ENCODE measurements at places on chromosomes 6 and 20.

DNA sequence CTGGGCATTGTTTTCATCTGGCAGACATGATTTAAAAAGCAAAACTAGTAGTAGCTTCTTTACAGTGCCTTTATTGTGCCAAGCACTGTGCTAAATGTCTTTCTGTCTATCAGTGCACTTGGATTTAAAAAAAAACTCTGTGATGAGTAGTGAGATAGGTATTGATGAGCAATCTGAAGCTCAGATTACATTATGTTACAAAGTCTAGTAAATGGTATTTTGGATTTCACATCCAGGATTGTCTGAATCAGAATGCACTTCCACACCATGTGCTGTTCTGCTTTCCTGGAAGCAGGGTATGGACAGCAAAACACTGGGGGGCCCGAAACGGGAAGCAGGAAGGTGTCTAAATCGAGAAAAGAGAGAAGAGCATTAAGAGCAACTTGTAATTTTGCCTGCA, 103.4 kb upstream of the CCN2 start:
- no peak for DNase-seq

- no peak for DNase-seq
These were observed 714.6 kb downstream of the CD109 start for GRCh38 chr6:74410630-74411029.

- DNase-seq = no peak
These were observed 172.9 kb downstream of the MMS22L start for GRCh38 chr6:97110149-97110548.

DNA sequence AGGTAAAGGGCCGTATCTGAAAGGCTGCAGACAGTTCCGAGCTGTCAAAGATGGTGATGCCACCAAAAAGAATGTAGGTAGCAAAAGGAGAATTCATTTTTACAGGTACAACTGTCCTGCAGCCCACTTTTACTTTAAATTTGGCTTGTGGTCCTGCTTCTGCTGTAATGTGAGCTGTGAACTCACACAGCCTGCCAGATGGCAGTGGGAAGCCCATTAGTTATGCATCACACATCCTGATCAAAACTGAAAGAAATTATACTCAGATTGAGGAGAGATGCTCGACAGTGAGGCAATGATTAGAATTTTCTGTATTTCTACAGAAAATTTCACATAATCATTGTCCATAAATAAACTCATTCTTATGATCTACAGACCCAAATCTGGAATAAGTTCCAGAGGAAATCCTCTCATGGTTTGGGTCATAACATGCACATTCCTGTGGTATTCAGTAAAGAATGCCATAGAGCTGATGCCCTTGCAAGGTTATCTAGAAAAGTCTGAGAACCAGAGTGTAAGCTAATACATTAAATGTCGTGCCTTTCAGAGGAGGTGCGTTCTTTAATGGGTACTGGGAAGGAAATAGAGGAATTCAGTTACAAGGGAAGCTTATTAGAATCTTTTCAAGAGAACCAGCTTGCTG, 23.9 kb upstream of the E2F3 start:
- DNase-seq = no peak

GRCh38 chr6:25682324-25682723, 30.3 kb downstream of the SCGN start:
- no peak for DNase-seq

DNA sequence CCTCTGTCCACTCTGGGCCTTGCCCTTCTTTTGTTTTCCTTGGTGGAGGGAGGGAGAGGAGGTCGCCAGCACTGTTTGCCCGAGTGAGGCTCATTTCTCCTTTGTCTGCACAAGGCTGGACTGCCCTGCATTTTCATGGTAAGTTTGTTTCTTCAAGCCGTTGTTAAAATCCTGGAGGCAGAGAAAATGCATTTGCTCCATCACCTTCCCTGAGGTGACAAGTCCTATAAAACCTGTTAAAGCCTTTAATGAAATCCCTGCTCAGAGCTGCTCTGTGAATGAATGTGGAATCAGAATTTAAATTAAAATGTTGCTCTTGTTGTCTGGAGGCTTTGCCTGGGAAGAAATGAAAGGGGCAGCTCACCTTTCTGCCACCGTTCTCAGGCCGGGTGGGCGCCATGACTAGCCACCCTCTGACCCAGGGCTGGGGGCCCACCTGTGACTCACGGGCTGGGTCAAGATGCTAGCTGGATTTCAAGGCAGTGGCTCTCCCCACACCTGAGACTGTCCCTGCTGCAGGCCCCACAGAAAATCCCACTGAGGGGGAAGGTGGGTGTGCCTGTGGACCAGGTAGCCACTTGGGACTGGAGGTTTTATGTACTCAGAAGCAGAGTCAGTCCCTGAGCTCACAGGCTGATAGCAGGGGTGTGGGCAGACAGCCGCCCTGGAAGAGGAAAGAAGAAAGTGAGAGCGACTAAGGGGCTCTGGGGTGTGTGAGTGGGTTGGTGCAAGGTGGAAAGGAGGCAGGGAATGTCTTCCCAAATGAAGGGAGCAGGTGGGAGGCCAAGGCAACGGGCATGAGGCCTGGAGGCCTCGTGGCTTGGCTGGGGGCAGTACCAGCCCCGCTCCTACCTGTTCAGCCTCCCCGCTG, 24.0 kb upstream of the MYT1 start:
- DNase-seq = no peak

DNA sequence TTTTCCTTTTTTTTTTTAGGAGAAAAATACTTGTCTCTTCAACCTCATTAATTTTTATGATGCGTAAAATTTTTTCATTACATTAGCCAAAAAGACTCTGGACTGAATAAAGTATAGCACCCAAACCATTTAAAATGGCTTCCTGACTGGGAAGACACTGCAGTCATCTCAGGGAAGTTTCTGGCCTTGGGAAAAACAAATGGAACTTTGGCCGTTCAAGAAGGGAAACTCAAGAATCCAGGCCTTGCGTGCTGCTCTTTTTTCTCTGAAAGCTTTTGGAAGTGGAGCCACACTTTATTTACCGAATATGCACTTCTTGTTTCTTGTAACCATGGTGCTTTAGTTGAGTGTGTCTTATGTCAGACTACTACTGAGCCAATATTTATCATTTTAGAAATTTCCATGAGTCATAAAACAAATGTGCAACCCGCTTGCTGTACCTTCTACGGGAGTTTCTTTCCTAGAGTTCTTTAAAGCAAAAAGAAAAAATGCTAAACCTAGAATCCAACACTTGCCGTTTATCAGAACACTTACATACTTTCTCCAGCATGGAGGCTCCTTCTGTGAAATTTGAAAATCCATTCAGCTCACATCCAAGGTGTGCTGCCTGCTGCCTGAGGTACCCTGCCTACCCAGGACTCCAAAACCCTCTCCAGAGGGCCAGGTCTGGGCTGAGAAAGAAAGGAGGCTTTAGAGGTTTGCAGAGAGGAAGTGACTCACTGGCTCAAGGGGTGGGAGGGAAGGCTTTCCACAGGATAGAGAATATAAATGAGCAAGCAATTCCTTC, 11.5 kb upstream of the DSTN start:
- DNase-seq = peak; percentile 67

DNA sequence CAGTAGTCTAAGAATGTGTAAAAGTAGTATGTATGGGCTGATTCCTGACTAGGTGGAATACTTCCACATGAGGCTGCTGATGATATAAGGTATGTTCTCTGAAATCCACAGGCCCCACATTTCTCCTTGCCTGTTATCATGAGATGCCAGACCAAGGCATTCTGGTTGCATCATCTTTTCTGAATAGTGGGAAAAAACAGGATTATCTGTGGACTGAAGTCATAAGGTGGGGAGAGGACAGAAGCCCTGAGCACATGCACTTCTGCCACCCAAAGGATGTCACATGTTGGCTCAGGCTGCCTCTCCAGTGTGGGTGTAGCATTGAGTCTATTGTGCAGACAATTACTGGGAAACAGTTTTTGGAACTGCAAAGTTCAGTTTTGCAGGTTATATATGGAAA, 184.5 kb upstream of the RAB32 start:
- DNase-seq = no peak

DNA sequence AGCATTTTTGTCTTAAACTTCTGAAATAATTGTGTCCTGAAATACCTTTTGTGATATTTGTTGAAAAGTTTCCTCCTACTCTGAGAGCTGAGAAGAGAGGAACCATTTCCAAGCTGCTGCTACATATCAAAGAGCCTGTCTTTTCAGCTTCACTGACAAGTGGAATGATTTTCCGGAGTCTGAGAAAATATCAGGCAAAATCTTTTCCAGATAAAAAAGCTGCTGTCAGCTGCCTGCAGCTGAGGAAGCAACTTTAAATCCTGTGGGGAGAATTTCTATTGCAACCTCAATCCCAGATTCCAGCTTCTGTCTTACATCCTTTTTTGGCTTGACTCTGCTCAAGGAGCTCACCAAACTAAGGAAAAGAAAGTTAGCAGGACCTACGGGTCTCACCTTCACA, 904.3 kb downstream of the PHF3 start:
- DNase-seq = no peak

GRCh38 chr6:160044687-160045086, 75.8 kb downstream of the IGF2R start:
- no peak for DNase-seq

- DNase-seq = no peak
These were observed 53.5 kb downstream of the RAB44 start for GRCh38 chr6:36751091-36751490.

- DNase-seq = no peak
These were observed 63.7 kb upstream of the COL21A1 start for GRCh38 chr6:56311061-56311460.

DNA sequence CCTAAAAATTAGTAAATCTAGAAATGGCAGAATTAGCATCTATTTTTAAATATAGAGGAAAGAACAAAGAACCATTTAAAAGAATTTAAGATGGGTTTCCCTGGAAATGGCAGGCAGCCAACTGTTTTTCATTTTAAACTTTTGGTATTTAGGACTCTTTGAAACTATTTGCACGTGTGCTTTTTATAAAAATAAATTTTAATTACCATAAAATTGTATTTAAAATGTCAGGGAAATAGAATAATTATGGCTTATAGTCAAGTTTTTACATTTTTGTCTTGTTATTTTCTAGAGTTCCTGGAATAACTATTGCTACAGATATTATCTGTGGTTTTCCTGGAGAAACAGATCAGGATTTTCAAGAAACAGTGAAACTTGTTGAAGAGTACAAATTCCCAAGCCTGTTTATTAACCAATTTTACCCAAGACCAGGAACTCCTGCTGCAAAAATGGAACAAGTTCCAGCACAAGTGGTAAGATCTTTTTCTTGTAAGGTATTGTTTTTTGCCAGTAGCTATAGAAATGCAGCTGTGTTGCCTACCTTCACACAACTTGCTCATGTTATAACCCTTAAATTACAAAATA, 528.7 kb upstream of the SOX4 start:
- no peak for DNase-seq

Data from uterus (tissue), 4 donors.